ENCODE measurements at places on chromosomes 4 and X.
A peak's percentile ranks its signal among the peaks of the same experiment; 100 is the strongest.

GRCh38 chr4:56468097-56468422 lies 643 bp downstream of the SRP72 start:
- DNase-seq = peak; percentile 99

DNA sequence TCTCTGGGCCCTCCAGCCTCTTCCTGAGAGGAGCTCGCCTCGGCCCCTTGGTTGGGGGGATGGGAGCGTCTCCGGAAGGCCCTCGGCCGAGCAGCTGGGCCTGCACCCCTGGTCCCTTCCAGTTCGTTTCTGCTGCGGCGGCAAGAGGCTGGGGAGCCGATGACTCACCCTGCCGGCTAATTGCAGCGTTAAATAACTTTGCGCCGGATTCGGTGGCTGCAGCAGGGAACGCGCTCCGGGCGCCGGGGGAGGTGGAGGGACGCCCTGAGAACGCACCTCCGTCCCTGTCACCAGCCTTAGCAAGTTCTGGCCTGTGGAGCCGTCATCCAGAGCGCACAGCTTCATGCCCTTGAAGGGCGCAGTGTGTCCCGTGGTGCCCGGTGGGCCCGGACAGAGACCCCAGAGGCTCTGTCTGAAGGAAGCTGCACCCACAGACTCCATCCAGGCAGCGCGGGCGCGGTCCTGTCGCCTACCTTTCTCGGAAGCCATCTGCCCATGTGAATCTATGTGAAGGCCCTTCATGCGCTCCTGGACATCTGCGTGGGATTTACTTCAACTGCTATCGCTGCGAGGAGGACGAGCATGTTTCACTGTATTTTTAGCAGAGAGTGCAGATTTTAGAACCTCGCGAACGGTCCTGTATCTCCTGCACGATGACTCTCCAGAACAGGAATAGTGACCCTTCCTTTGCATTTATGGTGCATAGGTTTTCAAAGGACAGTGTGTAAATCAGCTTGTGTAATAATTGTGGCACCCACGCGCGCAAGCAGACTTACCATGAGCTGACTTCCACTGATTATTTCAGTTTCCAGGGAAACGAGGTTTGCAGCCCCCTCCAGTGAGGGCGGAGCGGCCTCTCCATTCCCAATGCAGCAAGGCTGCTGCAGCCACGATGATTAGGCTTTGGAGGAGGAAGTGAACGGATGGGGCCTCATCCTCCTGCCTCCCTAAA lies 1.7 kb upstream of the TMEM271 start:
- peak; percentile 81 for DNase-seq

DNA sequence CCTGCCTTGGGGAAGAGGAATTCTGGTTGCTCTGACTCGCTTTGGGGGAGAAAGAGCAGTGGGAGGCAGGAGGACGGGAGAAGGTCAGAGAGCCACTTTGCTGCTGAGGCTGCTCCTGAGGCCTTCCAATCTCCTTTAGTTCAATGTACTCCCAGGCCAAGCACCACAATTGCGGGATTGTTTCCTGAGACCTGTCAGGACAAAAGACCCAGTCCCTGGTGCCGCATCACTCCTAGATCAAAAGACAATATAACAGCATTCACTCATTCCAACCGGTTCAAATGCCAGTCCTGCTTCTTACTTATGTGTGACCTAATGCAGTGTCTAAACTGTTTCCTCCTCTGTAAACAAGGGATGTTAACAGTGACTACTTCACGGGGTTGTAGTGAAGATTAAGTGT lies 106.4 kb downstream of the TRIML1 start:
- DNase-seq = no peak

- no peak for DNase-seq
Measured at GRCh38 chr4:1090036-1090435, 23.3 kb downstream of the RNF212 start.

DNA sequence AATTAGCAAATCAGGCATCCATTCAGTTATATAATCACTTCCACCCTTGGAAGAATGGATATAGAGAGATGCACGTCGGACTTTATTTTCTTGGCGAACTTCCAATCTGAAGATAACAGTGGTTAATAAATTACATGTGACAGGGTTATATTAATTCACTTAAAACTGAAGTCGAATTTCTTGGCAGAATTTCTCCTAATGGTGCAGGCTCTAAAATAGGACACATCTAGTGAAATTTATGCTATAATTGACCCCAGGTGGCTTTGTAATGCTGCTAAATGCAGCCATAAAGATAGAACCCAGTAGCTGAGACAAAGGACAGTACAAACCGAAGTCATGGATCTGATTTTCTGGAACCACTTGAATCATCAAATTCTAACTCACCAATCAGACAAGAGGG lies 20.8 kb upstream of the SLC10A4 start:
- no peak for DNase-seq

DNA sequence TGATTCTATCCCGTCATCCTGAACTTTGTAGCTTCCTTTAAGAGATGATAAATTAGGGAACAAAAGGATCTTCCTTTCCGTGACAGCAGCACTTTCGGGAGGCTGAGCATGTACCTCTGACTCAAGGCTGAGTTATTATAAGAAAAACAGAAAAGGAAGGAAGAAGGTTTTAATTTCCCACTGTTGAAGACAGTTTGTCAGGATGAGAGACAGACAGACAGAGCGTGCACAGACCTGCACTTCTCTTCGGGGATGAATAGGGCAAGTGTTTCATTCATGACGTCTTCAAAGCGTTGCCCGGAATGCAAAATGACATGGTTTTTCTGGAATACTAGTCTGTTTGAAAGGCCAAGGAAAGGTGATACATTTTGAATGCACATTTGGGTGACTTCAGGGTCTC lies 405.3 kb upstream of the FAT1 start:
- DNase-seq = no peak

DNA sequence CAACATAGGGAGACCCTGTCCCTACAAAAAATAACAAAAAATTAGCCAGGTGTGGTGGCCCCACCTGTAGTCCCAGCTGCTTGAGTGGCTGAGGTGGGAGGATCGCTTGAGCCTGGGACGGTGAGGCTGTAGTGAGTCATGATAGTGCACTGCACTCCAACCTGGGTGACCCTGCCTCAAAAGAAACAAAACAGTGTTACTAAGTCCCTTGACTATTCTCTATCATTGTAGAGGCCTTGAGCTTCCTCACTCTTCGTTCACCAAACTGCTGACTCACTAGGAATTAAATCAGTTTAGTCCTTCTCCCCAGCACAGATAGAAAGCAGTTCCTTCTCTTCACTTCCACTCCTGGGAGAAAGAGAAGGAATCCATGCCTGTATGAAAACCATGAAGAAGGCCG lies 14.5 kb downstream of the CDS1 start:
- DNase-seq = no peak

GRCh38 chrX:10414156-10414824 lies 206.1 kb downstream of the MID1 start:
- no peak for DNase-seq

DNA sequence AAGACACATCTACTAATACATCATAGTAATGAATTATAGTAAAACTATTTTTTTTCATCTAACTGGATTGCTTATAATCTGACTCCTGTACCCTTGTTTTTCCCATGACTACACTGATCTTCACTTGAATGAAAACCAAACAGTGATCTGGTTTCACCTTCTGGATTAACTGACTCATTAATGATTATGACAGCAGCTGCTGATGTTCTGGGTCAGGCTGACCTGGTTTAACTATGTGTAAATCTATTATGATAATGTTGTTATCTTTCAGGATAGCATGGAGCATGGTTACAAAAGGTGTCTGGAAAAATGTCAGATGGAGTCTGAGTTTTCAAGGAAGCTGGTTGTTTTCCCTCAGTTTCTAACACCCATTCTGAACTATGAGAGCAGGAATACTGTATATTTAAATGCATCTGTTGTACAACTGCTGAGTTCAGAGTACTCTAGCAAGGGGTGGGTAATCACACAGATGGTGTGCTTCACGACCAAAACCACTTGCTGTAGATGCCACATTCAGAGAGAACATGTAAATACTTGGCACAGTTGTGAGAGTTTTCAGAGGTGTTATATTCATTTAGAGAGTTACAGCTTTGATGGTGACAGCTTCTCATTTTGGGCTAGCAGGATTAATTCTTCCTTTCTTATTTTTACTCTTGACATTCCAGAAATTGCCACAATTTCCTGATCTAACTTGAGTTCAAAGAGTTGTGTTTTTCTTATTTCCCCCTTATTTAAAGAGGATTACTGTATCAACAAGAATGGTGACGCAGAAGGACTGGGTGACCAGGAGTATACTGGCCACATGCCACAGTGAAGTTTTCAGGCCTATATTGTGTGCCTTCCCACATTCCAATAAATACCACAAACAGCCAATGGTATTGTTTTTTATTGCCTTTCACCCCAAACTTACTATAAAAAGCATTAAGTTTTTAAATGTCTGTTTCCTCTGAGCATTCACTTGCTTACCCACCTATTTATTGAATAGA lies 249.7 kb upstream of the TET2 start:
- DNase-seq = no peak

GRCh38 chr4:5891563-5892322 lies 1.1 kb downstream of the CRMP1 start:
- no peak for DNase-seq

- no peak for DNase-seq
Measured at GRCh38 chr4:128393101-128393704, 105.6 kb upstream of the PGRMC2 start.

GRCh38 chr4:1030031-1030430 lies 18.6 kb downstream of the FGFRL1 start:
- DNase-seq = no peak

DNA sequence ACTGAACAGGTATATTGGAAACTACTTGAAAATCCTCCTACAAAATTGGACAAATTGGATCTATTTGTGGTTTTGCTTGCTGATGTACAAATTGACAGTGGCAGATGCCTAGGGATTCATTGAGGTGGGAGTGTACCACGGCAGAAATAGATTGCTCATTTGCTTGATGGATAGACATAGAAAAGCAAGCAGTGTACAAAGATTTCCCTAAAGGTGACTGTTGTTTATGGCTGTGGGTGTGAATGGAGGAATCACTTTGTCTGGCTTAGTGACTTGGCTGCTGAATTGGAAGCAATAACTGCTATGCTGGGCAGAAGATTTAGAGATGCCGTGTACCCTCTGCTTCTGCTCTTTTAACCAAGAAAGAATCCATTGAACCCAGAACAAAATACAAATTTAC lies 191.0 kb upstream of the GRID2 start:
- DNase-seq = no peak

- DNase-seq = peak; percentile 45
Measured at GRCh38 chrX:46381630-46382029, 163.6 kb downstream of the ZNF674 start.

DNA sequence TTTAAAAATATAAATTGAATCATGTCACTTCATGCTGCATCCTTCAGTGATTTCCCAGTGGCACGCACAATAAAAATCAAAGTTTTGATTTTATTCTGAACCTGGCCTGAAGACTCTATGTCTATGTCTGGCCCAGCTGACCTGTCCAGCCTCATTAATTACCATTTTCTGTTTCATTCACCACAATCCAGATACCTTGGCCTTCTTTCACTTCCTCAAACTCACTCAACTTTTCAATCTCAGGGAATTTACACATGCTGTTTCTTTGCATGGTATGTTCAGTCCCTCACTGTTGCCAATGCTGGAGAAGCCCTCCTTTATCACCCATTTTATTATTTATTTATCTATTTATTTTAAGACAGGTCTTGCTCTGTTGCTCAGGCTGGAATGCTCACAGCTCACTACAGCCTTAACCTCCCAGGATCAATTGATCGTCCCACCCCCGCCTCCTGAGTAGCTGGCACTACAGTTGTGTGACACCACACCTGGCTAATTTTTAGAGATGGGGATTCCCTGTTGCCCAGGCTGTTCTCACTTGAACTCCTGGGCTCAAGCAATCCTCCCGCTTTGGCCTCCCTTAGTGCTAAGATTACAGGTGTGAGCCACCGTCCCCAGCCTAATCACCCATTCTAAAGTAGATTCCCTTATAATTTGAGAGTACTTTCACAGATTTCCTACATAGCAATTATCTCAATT lies 43.1 kb downstream of the ZGRF1 start:
- DNase-seq = no peak

GRCh38 chrX:102339312-102340298 lies 92.6 kb downstream of the NXF2 start:
- no peak for DNase-seq

DNA sequence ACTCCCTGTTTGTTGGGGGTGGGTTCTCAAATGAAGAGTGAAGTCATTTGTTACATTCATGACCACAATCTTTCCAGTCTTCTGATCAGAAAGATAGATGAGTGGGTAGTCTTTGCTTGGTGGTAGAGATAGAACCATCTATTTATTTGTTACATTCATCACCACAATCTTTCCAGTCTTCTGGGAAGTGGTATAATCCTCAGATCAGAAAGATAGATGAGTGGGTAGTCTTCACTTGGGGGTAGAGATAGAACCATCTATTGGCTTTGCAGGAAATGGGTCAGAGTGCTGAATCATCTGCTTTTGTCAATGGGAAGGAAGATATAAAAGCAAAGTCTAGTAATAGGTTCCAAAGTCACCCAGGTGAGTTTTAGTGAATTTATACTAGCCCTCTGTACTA lies 64.2 kb upstream of the EPGN start:
- DNase-seq = no peak

All from Kasumi-1 (cell line).